Stimulated activated naive B cell treated with anti-CD40 and anti-IgM and Interleukin-4, amounts not matched to agents 10 μg/mL and 1 μg/mL and 100 μg/mL, for 72 hours (primary cell): ENCODE measurements at places on chromosomes 2 and 18.

DNA sequence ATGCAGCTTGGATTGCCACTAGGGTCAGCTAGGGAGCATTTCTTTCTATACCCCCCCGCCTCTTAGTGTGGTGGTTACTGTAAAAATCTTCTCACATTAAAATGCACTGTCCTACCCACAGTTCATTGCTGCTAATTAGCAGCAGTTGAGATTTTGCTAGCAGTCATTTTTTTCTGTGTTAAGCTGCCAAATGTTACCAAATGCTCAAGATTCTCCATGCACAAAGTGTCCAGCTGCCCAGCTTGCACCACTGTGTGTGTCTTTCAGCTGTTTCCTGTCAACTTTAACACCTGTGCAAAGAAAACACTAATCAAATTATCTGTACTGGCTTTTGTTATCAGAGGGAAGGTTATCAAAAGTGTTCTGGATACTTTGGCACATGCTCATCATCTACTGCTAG lies 679.3 kb downstream of the NR4A2 start:
- DNase-seq, result no peak
- no peaks in the 10 kb centered on the region for H3K27me3 ChIP-seq

DNA sequence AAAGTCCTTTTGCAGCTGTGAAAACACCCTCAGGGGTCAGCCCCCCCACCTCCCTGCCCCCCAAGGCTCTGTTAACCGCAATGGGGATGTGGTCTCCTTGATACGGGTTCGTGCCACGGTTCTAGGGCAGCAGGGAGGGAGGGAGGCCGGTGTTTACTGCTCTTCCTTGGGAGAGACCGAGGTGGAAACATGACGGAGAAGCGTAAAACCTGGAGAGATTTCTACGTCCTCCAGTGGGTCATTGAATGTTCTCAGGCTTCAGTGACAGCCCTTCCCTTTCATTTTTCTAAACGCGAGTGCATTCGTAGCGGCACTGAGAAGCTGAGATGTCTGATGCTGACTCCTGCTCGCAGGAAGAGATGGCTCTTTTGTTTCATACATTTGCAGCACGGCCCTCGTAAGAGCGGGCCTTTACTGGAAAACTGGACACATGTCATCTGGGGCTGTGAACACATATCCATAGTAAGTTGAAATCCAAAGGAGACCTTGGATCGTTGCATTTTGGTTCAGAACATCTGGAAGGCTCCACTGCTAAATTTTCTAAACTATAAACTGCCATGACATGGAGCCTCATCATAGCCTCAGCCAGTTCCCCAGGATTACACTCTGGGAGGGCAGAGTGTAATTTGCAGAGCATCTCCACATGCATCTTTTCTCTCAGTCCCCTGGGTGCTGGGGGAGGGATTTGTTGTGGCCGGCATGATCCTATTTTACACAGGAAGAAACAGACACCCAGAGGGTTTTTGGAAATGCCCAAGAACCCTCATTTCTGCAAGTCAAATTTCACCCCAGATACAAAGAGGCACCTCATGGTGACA lies 40.6 kb upstream of the HDAC4 start:
- H3K36me3 ChIP-seq, result no peaks in the 10 kb centered on the region
- DNase-seq, result no peak
- H3K27me3 ChIP-seq, result peaks cover 72% of the 10 kb centered on the region

DNA sequence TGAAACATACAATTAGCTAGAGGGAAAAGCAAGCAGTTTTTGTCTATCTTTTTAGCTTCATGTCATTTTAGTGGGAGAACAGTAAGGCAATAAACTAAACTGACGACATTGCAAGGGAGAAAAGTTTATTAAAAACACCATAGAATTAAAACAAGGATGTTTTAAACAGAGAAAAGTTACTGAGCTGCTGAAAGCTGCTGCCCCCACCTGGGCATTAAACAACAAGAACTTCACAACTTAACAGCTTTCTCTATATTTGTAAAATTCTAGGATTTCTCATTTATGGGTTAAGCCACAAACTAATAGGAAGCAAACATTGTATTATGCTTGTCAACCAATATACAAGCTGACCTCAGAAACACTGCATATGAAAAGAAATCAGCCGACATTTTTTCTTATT lies 289.2 kb downstream of the ERBB4 start:
- no peak for DNase-seq
- H3K27ac ChIP-seq, result no peak overlapping the region
- H3K4me1 ChIP-seq, result no peaks in the 10 kb centered on the region

DNA sequence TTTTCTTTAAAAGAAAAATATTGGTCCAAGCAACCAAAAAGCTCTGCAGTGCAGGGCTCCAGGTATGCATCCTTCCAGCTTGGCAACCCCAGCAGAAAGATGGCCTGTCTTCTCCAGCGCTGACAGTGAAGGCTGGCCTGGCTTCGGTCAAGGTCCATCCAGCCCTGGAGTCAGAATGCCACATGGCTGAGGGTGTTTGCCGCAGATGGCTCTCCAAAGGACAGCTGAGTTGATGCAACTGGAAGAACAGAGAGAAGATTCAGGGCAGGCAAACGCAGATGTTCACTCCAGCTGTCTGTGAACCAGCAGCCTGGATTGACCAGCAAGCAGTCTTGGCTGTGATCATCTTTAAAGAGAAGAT lies 51.4 kb downstream of the MARCO start:
- H3K27ac ChIP-seq, result no peak overlapping the region
- H3K36me3 ChIP-seq, result no peaks in the 10 kb centered on the region
- no peak for DNase-seq
- H3K27me3 ChIP-seq, result no peaks in the 10 kb centered on the region

DNA sequence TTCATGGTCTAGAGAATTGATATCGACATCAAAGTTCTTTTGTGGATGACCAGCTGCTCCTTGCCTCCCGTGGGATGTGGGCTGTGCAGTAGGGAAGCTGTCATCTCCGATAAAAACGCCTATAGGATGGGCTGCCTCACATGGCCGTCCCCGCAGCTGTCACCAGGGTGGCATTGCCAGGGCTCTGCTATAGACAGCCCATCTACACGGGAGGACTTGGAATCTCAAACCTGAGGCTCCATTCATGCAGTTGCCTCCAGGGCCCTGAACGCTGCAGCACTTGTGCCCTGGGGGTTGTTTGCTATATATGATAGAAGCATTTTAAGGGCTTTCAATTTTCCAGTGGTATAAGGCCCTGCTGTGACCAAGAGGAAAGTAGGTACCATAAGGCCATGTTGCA lies 183.1 kb downstream of the MYCN start:
- DNase-seq, result no peak
- no peaks in the 10 kb centered on the region for H3K27me3 ChIP-seq
- no peak overlapping the region for H3K4me3 ChIP-seq
- no peaks in the 10 kb centered on the region for H3K4me1 ChIP-seq

DNA sequence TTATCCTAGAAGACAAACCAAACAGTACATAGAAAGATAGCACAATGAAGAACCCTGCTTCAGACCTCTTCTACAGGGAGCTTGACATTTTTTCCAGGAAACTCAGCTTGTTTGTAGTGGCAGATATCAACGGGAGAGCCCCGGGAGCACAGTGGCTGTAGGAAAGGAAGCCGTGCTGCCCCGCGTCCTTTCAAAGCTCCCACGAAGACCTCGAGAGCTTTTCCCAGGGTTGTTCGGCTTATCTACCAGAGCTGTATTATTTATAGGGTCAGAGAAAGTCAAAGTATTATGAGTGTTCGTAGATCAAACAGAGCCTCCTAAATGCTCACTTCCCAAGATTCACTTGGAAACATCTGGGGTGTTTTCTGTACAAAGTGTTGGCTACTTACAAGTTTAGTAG lies 167.1 kb upstream of the COPS8 start:
- peaks cover 11% of the 10 kb centered on the region for H3K27me3 ChIP-seq
- no peak overlapping the region for H3K27ac ChIP-seq
- no peak overlapping the region for H3K4me3 ChIP-seq

DNA sequence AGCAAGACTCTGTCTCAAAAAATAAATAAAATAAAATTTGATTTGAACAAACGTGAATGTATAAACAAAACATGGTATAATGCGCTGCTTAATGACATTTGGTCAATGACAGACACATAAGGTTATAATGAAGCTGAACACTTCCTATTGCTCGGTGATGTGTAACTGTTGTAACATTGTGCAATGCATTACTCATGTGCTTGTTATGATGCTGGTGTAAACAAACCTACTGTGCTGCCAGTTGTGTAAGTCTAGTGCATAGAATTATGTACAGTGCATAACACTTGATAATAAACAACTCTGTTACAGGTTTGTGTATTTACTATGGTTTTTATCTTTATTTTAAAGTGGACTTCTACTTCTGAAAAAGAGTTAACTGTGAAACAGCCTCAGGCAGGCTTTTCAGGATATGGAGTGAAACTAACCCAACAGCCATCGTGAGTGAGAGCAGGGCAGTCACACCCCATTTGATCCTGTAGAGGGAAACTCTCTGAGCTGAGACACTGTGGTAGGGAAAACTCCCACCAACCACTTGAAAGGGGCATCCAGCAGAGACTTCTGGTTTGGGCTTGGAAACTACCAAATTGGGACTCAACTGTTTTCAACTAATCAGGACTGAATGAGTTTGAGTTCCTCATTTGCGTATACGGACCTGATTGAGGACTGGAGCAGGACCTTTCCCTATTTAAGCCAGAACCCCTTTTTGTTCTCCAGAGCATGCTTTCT lies 8.7 kb upstream of the RPRD1A start:
- H3K36me3 ChIP-seq, result no peaks in the 10 kb centered on the region
- DNase-seq, result no peak
- H3K4me1 ChIP-seq, result no peaks in the 10 kb centered on the region
- H3K27me3 ChIP-seq, result no peaks in the 10 kb centered on the region
- no peak overlapping the region for H3K4me3 ChIP-seq

DNA sequence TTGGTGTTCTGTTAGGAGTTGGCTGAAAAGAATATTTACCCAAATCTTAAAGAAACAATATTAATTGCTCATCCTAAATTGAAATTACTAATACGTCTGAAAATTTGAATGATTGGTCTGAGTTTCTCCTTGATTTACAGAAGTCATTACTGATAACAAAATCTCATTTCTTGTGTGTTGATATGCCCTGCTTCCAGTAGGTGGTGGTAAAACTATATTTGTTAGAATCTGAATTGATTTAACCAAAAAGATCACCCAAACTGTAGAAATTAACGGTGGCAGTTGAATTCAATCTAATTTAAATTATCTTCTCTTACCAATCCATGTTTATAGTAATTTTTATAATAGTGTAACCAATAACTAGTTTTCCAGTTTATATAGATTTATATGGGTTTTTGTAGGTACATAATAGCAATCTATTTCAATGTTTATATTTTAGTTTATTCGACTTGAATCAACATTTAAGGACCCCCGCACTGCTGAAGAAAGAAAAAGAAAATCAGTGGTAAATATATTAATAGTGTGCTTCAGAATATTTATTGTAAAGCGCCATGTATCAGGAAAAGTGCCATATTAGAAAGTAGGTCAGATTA lies 38.3 kb downstream of the PAPOLG start:
- no peak overlapping the region for H3K4me3 ChIP-seq
- DNase-seq, result no peak
- H3K36me3 ChIP-seq, result peaks cover 28% of the 10 kb centered on the region

DNA sequence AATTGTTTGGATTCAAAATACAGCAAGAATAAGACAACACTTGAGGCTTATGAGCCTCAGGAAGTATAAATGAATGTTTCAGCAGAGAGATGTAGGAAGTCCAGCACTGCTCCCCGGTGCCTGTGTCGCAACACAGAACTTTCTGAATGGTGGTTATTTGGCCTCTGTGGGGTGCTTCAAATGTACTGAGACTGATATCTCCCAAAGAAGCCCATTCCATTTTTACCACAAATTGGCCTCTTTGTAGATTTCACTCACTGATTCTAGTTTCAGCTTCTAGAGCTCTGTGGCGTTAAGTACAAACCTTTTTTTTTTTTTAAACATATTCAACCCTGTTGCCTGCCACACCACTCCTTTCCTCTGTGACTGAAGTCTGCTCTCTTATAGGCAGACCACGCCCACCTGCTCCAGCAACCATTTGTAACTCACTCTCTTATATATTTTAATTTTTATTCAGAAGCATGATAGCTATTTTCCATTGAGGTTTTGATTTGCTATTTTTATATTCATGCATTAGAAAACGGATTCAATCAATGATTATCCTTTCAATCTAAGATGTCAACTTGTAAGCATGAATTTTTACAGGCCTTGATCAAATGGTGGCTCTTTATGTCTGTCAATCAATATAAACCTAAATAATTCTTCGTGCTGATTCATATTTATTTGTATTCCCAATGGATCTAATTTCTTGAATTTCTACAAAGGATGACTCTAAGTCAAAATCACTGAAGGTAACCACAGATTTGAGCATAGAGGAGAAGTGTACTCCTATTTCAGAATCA lies 277.1 kb upstream of the CCDC68 start:
- H3K4me1 ChIP-seq, result peaks cover 62% of the 10 kb centered on the region
- no peaks in the 10 kb centered on the region for H3K27me3 ChIP-seq
- no peak overlapping the region for H3K4me3 ChIP-seq
- no peak for DNase-seq

GRCh38 chr2:287471-287885 lies 413 bp downstream of the ALKAL2 start:
- H3K27ac ChIP-seq, result no peak overlapping the region
- H3K4me3 ChIP-seq, result peak overlapping the region; percentile 54
- DNase-seq, result no peak
- peaks cover 20% of the 10 kb centered on the region for H3K27me3 ChIP-seq

DNA sequence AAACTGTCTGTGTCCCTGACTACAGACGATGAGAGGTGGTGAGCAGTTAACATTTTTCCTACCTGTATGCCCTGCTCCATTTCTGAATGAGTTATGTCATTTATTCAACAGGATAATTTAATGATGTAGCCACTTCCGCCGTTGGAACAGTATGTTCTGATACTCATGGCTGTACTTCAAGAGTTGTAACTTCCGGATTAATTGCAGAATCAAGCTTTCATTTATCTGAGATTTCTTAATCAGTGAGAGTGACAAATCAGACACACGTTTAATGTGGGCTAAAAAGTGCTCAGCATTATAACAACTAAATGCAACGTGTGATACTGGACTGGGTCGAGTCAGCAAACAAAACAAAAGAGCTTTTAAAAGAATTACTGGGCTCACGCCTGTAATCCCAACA lies 107.7 kb downstream of the KCTD1 start:
- H3K4me3 ChIP-seq, result no peak overlapping the region
- H3K4me1 ChIP-seq, result peaks cover 8% of the 10 kb centered on the region
- no peaks in the 10 kb centered on the region for H3K36me3 ChIP-seq
- DNase-seq, result no peak
- peaks cover 41% of the 10 kb centered on the region for H3K27me3 ChIP-seq

DNA sequence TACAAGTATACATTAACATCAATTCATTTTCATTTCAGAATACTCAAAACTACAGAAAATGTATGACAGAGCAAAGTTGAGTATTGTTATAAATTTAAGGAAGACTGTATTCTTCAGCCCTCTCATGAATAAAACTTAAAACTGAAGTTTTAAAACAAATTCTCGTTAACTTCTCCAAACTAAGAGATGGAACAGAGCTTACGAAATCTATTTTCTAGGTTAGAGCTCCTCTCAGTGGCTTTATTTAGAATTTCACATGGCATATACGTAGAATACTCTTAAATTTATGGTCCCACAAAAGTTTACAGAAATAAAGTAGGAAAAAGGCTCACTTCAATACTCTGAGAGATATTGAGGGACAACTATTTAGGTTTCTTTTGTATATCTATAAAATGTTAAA lies 612.1 kb downstream of the KCNJ3 start:
- H3K4me1 ChIP-seq, result no peaks in the 10 kb centered on the region
- no peak overlapping the region for H3K27ac ChIP-seq
- H3K27me3 ChIP-seq, result no peaks in the 10 kb centered on the region
- no peak for DNase-seq
